Left colon (tissue), 2 donors: ENCODE measurements at places on chromosomes 6 and 20. TPM values are rescaled to one million over a fixed set of nuclear protein-coding genes. Genes with fewer than 3 reads are reported as not detected.

- DNase-seq: no peak
These were observed 22.0 kb upstream of the PRDM1 start for GRCh38 chr6:106064142-106064541.

DNA sequence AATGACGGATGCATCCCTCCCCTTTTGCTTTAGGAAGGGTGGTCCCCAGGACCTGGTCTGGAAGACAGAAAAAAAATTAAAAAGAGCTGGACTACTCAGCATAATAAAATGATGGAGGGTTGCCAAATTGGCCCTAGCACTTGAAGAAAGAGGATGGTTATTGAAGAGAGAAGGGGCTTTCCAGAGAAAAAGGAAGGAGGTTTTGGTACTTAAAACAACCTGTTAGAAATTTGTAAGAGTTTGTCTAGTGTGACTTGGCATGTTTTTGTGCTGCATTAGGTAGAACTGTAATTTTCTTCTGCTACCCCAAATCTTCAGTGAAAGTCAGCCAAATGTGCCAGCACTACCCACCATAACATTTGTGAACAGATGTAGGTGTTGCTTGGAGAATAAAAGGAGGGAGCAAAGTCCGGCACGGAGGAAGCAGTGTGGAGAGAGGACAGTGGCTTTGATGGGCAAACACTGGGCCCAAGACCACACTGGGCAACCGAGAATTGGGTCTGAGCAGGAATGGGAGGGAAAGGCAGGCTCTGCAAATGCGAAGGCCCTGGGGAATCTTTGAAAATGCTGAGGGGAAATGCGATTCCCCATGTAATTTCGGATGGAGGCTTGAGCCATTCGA, 160.9 kb downstream of the QRSL1 start:
- DNase-seq: no peak

DNA sequence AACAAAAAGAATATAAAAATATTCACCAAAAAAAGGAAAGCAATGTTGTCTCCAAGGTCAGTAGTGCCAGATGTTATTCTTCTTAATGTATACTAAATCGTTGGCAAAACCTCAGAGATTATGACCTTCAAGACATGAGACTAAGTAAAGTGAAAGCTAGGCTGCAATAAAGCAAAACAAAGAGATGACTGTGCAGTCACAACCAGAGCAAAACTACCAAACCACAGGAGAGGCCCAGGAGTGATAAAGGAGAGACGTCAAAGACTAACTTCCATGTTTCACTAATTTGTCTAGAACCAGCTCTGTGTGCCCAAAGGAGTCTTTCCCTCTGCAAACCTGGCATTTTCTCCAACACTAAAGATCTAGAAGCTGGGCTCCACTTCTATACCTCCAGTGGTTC, 155.9 kb upstream of the POU3F2 start:
- DNase-seq: no peak

GRCh38 chr6:54428431-54428830, 120.2 kb downstream of the TINAG start:
- no peak for DNase-seq

DNA sequence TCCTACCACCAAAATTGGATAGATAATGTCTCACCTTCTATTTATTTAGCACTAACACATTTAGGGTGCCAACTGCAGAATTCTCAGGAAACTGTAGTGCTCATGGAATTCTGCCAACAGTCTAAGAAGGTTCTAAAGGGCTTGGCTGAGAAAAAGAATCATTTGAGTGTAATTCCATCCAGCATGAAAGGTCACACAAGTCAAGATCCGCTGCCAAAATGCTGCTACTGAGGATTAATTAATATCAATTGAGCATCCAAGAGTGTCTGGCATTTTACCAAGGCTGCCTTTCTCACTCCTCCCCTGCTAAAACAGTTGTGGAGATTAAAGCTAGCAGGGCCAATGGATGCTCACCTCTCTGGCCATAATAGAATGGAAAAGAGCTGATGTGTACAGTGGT, 112.7 kb downstream of the FHL5 start:
- DNase-seq: no peak

DNA sequence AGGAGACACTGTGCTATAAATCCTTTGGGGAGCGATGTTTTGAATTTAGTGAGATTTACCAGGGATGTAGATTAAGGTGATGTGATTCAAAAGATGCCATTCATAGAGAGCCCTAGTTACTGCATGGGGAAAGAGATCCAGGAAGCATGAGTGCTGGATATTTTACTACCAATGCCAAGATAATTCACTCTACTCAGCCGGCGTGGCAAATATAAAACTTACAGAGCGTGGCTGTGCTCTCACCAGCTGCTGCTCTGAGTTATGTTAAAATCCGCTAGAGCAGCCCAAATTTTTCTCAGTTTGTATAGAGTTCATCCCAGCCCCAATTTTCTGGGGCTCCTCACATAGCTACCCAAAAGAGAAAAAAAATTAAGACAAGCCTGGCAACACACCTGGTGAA, 48.6 kb downstream of the BFSP1 start:
- DNase-seq: no peak

- no peak for DNase-seq
These were observed 76.3 kb downstream of the FARS2 start for GRCh38 chr6:5337573-5337972.

- no peak for DNase-seq
These were observed 645.9 kb downstream of the GRIK2 start for GRCh38 chr6:102039441-102039840.

- no peak for DNase-seq
These were observed 3.5 kb downstream of the SUMO4 start for GRCh38 chr6:149403534-149403933.

DNA sequence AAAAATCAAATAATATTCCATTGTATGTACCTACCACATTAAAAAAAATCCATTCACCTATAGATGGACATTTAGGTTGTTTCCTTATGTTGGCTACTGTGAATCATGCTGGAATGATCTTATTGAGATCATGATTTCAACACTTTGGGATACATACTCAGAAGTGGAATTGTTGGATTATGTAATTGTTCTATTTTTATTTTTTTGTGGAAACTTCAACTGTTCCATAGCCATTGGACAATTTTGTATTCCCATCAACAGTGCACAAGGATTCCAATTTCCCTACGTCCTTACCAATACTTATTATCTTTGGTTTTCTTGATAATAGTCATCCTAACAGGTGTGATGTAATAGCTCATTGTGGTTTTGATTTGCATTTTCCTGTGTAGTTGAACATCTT, 834.0 kb downstream of the MAFB start:
- no peak for DNase-seq

The NKX2-2 gene
- 1.4 TPM for total RNA-seq

The ENPP1 gene
- 15.8 TPM for total RNA-seq

The E2F1 gene
- total RNA-seq: 5.9 TPM

The COL11A2 gene
- total RNA-seq: 0.45 TPM

The DCDC2 gene
- total RNA-seq: 2.1 TPM
